ENCODE measurements at places on chromosomes 16 and 17.

GRCh38 chr17:9517396-9517795 is 58.2 kb downstream of the STX8 start:
- DNase-seq, result no peak

DNA sequence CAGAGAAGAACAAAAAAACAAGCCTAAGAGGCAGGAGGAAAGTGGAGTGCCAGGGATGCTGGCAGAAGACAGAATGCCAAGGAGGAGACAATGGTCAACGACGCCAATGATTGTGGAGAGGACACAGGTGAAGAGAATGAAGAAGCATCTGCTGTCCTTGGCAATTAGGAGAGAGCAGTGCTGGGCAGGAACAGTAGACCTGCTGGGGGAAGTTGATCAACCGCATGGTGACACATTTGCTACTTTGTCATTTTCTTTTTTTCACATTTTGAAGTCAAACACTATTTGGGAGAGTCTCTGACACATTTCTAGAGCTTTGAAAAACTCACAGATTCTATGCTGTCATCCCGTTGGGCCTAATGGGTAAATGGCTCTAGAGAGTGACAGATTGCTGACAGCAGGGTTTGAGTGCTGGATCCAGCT is 1.1 kb upstream of the PIK3R6 start:
- DNase-seq, result no peak

DNA sequence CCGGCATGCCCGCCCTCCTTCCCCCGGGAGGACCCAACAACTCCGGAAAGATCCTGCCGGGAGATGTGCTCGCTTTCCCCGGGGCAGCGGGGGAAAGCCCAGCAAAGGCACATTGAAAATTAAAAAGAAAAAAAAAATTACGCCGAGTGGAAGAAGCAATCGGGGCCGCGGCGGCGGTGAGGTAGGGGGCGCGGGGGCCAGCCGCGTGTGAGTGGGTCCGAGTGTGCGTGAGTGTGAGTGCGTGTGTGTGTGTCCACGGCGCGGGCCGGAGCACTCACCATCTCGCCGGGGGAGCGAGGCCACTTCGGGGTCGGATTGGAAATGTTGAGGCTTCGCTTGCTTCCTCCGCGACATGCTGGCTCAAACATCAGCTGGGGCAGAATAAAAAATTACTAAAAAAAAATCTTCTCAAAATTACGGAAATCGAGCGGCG is at the start of gene SALL1:
Gene SALL1, minus strand, starts transcription at position 383 of the 433 bp plus-strand sequence. Its CDS starts 29 bp downstream, at position 354.
- no peak for DNase-seq

DNA sequence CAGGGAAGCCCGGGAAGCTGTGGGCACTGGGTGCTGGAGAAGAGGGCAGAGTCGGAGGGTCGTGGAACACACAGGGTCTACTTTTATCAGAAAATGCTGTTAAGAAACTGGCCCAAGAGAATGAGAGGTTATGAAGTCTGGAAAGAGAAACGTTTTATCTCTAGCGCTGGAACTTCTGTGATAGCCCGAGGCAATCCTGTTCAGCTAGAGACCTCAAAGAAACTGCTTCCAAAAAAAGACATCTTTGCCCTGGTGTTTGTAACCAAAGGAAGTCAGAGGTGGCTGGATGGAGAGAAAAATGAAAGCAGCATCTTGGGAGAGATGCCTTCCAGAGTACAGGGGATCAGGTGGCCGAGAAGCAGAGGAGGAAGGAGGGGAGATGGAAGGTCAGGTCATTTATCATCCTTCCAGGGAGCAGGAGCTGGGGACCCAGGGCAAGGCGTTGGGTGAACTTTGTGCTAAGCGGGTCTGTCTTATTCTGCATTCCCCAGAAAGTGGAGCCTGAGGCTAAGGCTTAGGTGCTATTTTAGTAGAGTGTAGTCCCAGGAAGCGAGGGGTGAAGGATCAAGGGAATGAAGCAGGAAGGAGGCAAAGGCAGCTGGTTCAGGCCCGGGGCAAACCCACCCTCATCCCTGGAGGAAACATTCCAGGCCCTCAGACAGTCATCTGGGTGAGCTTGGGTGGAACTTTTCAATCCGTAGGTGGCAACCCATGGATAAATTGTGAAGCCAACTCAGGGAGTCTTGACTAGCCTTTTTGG is 66.5 kb downstream of the MGAT5B start:
- DNase-seq, result no peak

DNA sequence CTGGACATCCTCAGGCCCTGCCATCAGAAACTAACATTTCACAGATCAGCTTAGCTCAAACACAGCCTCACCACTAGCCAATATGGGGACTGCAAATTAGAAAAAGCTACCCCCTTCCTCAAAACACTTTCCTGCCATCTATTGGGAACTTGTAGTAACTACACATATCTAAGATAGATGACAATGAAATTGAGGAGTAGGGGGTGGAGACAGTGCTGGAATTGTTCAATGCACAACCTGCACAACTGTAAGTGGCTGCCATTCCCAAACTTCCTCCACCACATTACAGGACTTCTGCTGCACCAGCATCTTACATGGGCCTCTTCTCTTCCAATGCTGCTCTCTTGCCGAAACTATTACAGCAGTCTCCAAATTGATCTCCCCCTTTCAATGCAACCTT is 21.9 kb downstream of the AIPL1 start:
- DNase-seq, result peak; percentile 2

DNA sequence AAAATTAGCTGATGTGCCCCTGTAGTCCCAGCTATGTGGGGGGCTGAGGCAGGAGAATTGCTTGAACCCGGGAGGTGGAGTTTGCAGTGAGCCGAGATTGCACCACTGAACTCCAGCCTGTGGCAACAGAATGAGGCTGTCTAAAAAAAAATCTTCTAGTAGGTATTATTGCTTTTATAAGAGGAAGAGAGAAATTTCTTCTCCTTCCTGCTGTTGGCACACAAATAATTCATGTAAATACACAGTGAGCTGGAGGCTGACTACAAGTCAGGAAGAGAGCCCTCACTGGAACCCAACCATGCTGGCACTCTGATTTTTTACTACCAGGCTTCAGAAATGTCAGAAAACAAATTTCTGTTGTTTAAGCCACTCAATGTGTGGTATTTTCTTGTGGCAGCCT is 6.7 kb downstream of the PRDM7 start:
- DNase-seq, result no peak

GRCh38 chr17:64218066-64218465 is 45.0 kb downstream of the TEX2 start:
- no peak for DNase-seq

- no peak for DNase-seq
These were observed 3.5 kb downstream of the PLK1 start for GRCh38 chr16:23682181-23682580.

GRCh38 chr17:19787733-19788357 is 39.7 kb upstream of the ALDH3A1 start:
- DNase-seq, result no peak

DNA sequence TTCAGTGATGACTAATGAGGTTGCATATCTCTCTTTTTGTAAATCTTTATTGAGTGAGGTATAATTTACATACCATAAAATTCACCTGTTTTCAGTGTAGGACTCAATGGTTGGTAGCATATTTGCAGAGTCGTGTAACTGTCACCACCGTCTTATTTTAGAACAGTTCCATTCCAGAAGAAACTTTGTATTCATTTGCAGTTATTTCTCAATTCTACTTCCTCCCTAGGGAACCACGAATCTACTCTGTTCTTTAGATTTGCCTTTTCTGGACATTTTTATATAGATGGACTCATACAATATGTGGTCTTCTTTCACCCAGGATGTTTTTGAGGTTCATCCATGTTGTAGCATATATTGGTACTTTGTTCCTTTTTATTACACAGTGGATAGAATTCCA is 3.7 kb downstream of the FTO start:
- DNase-seq, result no peak

- DNase-seq, result no peak
These were observed at the start of gene MYO1D for GRCh38 chr17:32876417-32877163. Gene MYO1D, minus strand, starts transcription at chr17:32877124. Its CDS starts 252 bp downstream, at chr17:32876872.

- DNase-seq, result no peak
These were observed 37.8 kb upstream of the ADGRG1 start for GRCh38 chr16:57590654-57591085.

DNA sequence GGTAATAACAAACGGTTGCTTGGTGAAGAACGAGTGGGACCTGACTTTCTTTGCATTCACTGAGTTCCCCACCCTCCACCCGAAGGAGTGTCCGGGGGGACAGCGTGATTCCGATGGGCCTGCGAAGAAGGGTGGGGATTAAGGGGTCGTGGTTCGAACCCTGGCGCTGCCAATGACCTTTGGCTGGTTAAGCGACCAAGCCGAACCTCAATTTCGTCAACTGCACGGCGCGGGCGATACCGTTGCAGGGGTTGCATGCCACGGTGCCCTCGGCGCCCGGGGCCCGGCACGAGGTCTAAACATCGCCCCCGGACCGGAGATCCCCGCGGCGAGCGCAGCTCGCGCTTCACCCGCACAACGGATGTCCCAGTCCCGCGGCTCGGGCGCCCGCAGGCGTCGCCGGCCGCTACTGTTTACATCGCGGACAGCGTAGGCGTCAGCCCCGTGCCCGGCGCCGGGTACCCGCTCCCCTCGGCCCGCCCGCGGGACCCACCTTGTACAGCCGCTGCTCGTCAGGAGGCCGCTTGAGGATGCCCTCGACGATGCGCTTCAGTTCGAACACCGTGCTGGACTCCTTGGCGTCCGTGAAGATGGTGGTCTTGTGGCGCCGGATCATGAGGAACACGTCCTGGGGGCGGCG is 460 bp downstream of the ELOB start:
- no peak for DNase-seq

- no peak for DNase-seq
These were observed at the start of gene MYO1C for GRCh38 chr17:1492249-1493206. Gene MYO1C, minus strand, starts transcription at chr17:1492686. Its CDS starts 199 bp downstream, at chr17:1492487.

GRCh38 chr16:27449434-27450195 is 47.6 kb downstream of the IL21R start:
- DNase-seq, result no peak

GRCh38 chr17:10099051-10099571 is 99.3 kb downstream of the GAS7 start:
- DNase-seq, result no peak

GRCh38 chr17:41429667-41430066 is 5.3 kb upstream of the KRT37 start:
- no peak for DNase-seq

DNA sequence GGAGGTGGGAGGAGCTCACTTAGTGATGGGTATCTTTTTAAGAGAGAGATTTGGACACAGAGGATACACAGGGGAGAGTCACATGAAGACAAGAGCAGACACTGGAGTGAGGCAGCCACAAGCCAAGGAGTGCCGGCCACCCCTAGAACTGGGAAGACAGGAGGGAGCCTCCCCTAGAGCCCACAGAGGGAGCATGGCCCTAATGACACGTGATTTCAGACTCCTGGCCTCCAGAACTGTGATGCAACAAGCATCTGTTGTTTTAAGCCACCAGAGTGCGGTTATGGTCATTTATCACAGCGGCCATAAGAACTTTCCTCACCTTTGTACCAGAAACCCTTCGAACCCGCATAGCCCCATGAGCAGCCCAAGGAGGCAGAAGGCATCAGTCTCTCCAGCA is 33.3 kb downstream of the SLC38A8 start:
- no peak for DNase-seq

DNA sequence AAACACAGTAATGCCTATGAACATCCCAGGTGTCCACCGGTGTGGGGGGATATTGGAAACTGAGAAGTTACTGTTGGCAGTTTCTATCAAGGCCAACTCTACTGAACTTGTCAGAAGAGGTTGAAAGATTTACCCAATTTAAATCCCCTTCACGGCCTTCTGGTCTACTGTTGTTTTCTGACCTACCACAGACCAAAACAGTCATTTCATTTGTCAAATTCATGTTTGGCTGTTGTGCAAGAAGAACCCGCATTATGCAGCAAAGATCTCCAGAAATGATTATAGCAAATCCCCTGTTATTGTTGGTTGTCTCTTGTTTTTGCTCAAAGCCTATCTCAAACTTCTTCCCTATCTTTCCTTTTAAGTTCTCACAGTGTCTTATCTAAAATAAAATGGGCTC is 73.1 kb upstream of the MAF start:
- DNase-seq, result no peak

- no peak for DNase-seq
These were observed 28.4 kb downstream of the CDH13 start for GRCh38 chr16:82655072-82655714.

GRCh38 chr17:28488533-28489276 is 15.3 kb downstream of the SLC13A2 start:
- no peak for DNase-seq

GRCh38 chr17:15957206-15957605 is 12.3 kb downstream of the ADORA2B start:
- no peak for DNase-seq

- DNase-seq, result no peak
These were observed 235.8 kb upstream of the CDH8 start for GRCh38 chr16:62272035-62272434.

DNA sequence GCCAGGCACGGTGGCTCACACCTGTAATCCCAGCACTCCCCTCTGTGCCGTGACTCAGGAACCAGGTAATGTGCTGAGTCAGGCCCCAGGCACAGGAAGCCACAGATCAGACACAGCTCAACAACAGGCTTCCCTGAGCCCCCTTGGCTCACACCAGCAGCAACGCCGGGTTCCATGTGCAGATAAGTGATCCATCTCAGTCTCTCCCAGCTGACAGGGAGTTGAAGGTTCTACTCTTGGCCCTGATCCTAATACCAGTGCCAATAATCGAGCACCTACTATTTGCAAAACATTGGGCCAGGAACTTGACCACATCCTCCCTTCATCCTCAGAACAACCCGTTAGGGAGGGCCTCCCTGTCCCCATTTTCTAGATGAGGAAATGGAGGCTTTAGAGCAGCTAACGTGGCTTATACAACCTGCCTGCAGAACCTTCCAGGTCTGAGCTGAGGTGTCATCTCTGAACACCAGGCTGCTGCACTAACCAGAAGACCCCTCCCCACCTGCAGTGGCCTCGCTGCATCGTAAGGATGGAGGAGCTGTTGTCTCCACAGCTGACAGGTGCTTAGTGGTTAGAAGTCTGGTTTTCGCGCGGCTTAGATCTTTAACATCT is 64.8 kb upstream of the AMZ2 start:
- DNase-seq, result no peak

- no peak for DNase-seq
These were observed 9.0 kb upstream of the CD79B start for GRCh38 chr17:63941162-63941561.

DNA sequence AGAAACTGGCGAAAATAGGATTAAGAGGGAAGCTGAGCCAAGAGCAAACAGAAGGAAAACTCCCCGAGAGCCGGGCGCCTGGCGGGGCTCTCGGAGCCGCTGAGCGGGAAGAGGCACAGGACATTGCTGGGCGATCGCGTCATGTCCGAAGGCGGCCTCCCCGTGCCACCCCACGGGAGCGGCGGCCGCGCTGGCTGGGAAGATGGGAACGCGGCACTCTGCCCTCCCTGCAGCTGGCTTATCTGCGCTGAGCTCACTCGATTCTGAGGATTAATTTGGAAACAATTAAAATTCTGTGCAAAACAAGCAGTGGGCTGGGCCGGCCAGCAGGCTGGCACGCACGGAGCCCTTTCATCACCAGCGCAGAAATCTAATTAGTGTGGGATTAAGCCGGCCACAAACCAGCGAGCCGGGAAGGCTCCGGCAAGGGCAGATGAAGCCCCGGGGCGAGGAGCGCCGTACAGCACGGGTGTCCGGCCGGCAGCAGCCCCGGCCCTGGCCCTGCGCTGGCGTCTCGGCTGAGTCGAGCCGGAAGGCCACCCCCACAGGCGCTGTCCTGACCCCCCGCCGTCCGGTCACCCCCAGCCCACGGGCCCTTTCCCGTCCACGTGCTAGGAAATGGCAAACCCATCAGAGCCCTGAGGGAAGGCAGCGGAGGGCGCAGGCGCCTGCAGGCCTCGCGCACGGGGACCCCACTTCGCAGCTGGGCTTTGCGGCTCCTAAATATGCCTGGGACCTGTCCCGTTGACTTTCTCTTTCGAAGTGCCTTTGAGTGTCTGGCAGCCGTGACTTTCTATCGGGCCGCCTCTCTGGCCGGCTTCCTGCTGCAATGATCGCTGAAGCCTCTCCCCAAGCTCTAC is 37.9 kb downstream of the SOX8 start:
- no peak for DNase-seq
